ENCODE measurements at places on chromosomes 7 and 10.

DNA sequence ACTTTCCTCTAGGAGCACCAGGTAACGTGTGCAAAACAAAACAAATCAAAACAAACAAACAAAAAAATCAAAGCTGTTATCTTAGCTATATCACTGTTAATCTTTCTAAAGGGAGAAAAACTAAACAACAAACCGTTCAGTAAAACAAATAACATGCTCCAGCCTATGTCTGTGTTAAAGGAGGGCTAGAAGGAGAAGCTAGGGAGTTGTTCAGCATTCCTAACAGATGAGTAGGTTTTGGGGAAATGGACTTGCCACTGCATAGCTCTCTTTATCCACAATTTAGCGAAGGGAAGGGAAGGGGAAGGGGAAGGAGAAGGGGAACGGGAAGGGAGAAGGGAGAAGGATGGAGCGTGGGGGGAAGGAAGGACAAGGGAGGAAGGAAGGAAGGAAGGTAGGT is 134.2 kb upstream of the AKR1E2 start:
- DNase-seq: no peak

DNA sequence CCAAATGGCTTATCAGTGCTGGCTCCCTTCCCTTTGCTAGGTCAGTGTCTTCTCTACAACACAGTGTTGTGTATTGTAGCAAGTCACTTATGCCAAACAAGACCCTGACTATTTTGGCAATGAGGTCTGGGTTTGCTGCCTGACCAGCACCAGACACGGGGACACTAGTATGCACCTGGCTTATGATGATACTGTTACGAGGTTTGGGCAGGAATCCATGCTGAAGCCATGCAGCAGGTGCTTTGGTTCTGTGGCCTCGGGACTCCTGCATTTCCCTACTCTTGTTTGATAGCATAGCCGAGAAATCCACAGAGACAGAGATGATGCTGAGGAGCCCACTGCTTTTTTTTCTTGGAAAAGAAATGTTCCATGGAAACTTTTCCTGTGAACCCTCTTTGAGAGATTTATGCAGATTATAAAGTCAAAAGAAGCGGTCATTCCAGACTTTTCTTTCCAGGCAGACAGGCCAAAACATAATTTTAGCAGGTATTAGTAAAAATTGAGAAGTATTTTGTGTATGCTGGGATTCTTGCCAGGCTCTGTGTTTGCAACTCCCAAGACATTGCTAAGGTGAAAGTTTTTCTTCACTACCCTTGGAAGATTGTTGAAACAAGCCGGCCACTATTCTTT is 291.1 kb downstream of the BBS9 start:
- DNase-seq: no peak

DNA sequence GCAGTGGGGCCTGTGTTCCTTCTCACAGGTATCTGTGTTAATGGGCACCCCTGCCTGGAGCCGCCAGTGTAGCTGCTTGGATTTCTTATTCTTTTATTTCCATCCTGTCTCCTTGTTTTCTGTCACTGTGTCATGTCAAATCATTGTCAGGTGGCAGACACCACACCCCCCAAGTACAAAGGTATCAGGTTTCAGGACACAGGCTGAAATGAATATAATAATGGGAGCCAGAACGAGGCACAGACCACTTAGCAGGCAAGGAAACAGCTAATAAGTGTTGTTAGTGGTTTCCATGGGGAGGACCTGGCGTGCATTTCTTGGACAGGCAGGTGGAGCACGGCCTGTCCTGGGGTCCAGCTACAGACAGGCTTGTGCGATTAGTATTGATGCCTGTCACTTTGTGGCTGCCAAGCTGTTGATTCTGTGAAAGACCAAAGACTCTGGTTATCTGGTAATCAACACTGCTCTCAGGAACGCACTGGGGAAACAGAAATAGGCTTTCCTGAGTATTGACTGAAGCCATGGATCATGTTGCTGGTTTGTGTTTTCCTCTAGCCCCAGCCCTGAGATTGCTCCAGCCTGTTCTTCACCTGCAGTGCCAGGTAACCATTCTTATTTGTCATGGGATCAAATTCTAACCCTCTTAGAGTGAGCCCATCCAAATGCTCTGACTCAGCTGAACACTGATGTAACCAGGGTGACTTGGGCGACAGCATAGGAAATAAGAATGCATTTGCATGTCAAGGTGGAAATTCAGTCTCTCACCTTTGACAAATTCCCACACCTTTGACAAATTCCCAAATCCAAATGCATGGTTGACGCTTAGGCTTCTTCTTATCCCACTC is 1002.0 kb downstream of the LRMDA start:
- DNase-seq: no peak

- DNase-seq: no peak
Measured at GRCh38 chr10:106708506-106708905, 456.0 kb downstream of the SORCS1 start.

DNA sequence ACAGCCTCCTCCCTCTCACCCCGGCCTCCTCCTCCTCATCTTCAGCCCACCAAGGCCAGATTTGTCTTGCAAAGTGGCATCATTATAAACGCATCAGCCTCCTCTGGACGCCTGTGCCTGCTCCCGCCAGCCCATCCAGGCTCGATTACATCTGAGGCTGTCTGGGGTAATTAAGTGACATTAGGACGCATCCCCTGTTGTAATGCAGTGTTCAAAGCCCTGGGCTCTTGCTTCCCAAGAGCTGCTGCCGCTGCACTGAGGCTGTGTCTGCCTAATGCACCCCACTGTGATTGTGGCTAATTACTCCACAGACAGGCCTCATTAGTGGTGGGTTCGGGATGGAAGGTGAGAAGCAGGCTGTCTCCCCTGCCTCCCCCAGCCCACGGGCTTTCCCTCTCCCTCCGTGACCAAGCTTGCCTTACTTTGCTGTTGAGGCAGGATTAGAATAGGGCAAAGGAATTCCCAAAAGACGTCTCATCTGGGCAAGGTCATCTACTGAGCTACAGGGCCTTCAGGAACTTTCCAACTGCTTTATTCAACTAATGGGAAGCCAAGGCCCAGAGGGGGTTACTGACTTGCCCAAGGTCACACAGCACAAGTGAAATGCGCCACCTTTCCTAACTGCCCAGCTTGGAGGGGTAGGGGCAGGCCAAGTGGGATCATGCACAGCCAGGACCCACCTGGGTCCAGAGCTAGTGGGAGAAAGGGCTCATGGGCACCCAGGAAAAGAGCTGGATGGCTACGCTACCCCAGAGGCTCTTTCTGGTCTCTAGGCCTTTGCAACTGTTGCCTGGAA is 66.2 kb upstream of the PCBD1 start:
- no peak for DNase-seq

DNA sequence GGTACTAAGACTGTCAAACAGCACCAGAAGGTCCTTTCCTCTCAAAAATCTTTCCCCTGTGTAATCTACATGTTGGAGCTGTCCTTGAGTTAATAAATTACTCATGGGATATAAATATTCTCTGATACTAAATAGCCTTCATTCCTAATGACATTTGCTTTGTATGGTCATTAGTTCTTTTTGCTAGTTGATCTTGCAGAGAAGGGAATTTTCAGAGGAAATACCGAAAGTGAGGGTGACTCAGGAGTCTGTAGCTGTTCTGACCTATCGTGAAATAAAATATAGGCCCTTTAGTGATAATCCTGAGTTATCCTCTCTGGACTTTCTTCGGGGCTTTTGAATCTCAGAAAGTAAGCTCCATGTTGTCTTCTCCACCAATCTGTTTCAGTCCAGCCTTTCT is 19.4 kb upstream of the CLDN12 start:
- DNase-seq: no peak

Data from stimulated activated CD4-positive, alpha-beta T cell treated with anti-CD3 and anti-CD28 coated beads, Interleukin-15, amount 100 ng/mL, for 48 hours (primary cell).